ENCODE measurements at places on chromosomes 4 and X.

- no peak for DNase-seq
Observed at GRCh38 chr4:3042226-3042625, 32.1 kb downstream of the HTT-AS start.

- no peak for DNase-seq
Observed at GRCh38 chr4:108533245-108533844, 87.0 kb upstream of the RPL34 start.

DNA sequence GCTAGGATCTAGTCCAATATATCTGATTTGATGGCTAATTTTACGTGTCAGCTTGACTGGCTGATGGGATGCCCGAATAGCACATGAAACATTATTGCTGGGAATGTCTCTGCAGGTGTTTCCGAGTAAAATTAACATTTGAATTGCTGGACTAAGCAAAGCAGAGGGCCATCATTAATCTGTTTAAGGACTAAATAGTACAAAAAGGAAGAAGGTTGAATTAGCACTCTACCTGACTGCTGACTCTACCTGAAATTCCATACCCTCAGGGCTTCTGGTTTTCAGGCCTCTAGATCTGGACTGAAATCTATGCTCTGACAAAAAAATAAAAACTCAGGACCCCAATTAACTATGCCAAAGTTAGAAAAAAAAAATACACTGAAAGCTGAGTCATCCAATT, 1021.9 kb downstream of the FAM133A start:
- DNase-seq: no peak

DNA sequence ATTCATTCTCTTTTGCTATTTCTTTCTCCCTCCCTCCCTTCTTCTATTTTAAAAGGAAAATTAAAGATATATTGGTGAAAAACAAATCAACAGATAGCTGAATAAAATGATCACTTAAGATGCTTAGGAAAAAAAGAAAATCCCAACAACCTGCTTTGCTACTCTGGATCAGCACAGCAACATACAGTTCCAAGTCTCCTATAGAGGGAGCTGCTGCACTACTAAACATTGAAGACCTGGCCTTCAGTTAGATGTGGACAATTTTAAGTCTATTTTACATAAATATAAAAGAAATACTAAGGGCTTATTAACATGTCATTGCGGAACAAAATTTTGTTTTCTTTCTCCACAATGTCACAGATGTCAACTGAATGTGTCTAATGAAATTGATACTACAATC, 226.4 kb downstream of the MAGEB5 start:
- no peak for DNase-seq

GRCh38 chr4:163161536-163162205, 5.0 kb downstream of the NAF1 start:
- DNase-seq: no peak

Data from naive B cell (primary cell).